Muscle of back (tissue), 13 donors: ENCODE measurements at places on chromosomes 13 and 19.

GRCh38 chr19:40055049-40055448 lies 982 bp downstream of the ZNF780B start:
- DNase-seq, result no peak

GRCh38 chr13:111857846-111858560 lies 208.9 kb upstream of the SOX1 start:
- no peak for DNase-seq

DNA sequence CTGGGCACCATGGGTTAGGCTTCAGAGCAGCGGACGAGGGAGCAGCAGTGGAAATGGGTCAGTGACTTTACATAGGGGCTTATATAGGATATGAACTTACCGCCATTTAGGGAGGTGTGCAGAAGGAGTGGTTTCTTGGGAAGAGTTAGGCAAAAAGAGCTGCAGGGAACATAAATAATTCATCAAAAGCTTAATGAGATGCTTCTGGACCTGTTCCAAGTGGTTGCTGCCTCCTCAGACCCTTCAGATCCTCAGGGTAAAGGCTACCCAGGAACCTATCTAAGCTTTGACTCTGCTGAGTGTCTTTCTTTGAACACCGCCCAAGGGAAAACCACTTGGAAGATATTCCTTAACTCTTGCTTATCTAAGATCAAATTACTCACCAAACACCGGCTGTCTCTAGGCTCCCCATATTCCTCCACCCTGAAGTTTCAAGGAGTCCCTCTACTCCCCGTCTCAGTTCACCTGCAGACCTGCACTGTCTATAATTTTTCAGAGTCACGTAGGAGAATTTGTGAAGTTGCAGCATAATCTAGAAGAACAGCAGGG lies at the start of gene IGFL4:
IGFL4 (minus strand) TSS at position 51 of the 549 bp plus-strand sequence; CDS start at position 11, 40 bp downstream.
- DNase-seq, result no peak

DNA sequence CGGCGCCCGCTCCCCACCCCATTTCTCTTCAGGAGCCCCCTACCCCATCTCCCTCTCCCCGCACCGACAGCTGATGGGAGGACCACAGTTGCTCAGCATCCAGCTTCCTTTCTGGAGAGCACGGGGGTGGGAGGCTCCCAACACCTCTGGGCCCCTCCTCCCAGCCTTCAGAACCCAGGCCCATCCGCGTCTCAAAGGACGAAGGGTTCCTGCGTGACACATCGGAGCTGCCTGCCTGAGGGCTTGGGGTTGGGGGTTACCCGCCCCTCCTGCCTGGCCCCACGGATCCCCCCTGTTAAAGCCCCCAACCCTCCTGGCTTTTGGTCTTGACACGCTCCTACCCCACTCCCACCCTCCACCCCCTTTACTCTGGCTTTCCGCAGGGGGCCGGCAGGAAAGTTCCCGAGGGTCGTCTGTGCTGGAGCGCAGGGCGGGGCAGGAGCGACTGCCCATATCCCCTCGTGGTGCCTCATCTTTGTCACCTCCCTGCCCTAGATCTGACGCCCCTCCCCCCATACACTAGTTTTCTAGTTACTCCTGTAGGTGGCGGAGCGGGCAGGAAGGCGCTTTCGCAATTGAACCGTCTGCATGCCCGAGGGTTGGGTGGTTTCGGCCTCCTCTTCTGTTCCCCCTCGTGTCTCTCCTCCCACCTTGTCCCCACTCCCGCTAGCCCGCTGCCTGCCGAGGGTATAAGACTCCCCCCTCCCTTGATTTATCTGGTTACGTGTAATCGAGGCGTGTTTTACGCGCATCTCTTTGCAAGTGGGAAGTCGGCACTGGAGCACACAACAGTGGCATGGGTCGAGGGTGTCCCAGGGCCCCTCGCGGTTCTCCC lies 924 bp downstream of the TRAPPC5 start:
- peak; percentile 65 for DNase-seq

DNA sequence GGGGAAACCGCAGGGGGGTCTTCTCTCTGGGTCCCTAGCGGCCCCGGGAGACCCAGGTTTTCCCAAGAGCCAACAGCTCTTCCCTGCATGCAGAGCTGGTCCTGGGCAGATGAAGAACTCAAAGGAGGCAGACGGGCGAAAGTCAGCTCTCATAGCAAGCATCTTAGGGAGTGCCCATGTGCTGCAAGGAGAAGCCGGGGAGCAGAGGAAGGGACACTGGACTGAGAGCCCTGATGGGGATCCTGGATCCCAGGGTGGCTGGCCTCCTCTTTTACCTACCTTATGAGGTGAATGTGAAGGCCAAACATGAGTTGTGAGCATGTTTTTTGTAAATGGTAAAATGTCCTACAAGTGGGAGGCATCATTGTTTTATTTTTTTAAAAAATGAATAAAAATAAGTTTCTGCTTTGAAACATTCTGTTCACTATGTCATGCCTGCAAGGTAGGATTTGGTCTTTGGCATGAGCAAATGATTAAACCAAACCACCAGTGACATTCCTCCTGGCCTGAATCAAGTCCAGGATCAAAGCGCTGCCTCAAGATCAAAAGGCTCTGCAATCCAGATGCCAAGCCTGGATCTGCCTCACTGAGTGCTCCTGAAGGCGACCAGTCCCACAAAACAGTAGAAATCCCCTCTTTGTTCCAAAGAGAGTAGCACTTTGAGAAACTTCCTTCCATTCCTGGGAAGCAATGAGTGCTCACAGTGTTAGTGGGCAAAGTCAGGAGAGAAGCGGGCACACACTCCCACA lies 92.2 kb upstream of the SERP2 start:
- DNase-seq, result no peak

DNA sequence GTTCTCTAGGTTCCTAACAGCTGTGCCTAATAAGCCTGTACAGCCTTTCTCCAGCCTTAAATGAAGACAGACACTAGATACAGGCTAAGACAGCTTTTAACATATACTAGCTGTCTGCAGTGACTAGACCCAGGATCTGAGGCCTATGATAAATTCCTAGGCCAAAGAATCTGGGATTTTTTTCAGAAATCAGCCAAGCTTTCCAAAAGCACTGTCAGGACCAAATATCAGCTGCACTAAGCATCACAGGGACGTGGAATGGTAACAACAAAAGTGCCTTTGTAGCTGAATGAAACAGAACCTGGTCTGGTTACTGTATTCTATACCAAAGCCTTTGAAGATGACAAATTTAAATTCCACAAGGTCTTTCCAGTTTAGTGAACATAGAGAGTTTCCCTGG lies 77.9 kb upstream of the DOCK9 start:
- DNase-seq, result peak; percentile 30

GRCh38 chr13:66914155-66914554 lies 316.0 kb downstream of the PCDH9 start:
- no peak for DNase-seq

- DNase-seq, result peak; percentile 68
These were observed 480.7 kb downstream of the LMO7 start for GRCh38 chr13:76116751-76117360.

DNA sequence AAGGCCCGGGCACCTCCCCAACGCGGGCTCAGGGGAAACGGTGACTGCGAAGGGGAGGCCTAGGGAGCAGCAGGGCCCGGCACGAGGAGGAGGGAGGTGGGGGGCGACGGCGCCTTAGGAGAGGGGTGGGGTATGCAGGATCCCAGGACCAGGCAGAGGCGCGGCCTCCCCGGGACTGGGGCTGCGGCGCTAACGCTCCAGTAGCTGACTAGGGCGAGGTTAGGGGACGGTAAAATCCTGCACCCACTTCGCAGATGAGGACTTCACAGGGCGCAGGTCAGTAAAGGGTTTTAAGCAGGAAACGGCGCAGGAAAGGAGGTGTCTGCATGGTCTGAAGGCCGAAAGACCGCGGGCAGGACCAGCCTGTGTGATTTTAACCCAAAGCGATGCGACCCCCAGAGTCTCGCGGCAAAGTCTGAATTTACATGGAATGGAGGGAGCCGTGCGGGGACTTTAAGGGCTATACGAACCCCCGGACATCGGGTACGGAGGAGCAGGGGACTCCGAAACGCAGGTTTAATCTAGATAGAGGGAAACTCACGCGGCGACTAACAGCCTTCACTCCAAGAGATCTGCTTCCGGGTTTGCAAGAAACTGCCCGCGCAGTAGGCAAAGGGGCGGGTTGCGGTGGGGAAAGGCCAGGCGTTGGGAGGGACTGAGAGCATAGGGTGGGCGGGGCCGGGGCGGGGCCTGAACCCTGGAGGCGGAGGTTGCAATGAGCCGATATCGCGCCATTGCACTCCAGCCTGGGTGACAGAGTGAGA lies at the start of gene ZNF665:
ZNF665 (minus strand) TSS at position 588 of the 764 bp plus-strand sequence. CDS start 10,460 bp downstream, outside the sequence.
- DNase-seq, result peak; percentile 81

- no peak for DNase-seq
These were observed 176.2 kb downstream of the FOXO1 start for GRCh38 chr13:40490086-40490758.

- no peak for DNase-seq
These were observed 119.8 kb upstream of the STARD13 start for GRCh38 chr13:33405371-33405770.

GRCh38 chr13:50474088-50474662 lies 369.3 kb downstream of the DLEU7 start:
- no peak for DNase-seq

- DNase-seq, result no peak
These were observed 301.9 kb downstream of the SPRY2 start for GRCh38 chr13:80039000-80039399.

DNA sequence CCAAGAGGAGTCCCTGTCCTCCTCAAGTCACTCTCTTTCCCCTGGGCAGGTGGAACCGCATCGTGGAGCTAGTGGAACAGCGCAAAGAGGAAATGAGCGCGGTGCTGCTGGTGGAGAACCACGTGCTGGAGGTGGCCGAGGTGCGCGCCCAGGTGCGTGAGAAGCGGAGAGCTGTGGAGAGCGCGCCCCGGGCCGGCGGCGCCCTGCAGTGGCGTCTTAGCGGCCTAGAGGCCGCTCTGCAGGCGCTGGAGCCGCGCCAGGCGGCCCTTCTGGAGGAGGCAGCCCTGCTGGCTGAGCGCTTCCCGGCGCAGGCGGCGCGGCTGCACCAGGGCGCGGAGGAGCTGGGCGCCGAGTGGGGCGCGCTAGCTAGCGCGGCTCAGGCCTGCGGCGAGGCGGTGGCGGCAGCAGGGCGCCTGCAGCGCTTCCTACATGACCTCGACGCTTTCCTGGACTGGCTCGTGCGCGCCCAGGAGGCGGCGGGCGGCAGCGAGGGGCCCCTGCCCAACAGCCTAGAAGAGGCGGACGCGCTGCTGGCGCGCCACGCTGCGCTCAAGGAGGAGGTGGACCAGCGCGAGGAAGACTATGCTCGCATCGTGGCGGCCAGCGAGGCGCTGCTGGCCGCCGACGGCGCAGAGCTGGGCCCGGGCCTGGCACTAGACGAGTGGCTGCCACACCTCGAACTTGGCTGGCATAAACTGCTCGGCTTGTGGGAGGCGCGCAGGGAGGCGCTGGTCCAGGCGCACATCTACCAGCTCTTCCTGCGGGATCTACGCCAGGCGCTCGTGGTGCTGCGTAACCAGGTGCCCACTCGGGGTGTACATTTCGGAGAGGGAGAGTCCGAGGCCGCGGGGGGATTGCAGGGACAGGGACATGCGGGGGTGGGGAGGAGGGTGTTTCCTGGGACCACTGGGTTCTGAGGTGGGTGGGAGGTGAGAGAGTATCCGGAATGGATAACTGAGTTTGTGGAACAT lies 52.8 kb downstream of the SPTBN4 start:
- peak; percentile 22 for DNase-seq
